ENCODE measurements at places on chromosomes 1 and 21.
A peak's percentile ranks its signal among the peaks of the same experiment; 100 is the strongest.

- no peak for DNase-seq
These were observed 160.5 kb downstream of the PLXNA2 start for GRCh38 chr1:208083715-208084085.

- DNase-seq: no peak
These were observed 32.2 kb upstream of the H6PD start for GRCh38 chr1:9202240-9202870.

- DNase-seq: no peak
These were observed 37.0 kb downstream of the SERBP1 start for GRCh38 chr1:67393240-67393639.

GRCh38 chr1:21619375-21619947 lies 49.7 kb downstream of the RAP1GAP start:
- no peak for DNase-seq

DNA sequence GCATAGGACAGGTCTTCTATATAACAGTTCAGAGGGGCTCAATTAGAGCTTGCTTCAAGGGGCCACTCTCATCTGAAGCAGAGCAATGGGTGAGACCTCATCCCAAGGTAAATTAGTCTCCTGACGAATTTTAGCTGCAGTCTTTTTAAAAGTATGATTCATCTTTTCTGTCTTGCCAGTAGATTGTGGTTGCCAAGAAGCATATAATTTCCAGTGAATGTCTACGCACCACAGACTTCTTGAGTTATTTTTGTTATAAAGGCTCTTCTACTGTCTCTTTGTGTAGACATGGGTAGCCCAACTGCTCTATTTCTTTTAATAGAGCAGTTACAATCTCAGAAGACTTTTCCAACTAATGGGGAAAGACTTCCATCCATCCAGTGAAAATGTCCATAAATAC lies 108.9 kb upstream of the FMN2 start:
- no peak for DNase-seq

DNA sequence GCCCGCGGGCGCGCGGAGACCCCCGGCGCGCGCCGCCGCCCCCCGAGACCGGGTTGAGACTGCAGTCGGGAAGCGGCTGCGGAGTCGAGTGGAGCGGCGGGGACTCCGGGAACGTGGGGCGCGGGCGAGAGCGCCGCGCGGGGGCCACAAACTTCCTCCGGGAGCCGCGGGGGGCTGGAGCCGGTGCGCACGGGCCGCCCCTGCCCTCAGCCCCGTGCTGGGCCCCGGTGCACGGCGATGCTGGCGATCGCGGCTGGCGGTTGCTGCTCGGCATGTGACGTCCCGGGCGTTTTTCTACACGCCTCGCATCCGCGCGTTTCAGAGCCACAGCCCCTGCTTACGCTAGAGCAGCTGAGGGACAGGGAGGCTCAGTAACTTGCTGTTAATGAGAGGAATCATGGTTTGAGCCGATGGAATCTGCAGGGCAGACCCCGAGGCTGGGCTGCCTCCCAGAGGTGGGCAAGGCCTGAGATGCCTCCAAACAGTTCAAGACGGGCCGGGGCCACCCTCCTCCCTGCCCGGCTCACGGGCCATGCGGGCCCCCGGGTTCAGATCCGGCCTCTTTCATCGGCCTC lies 520 bp downstream of the TMEM201 start:
- DNase-seq: no peak

DNA sequence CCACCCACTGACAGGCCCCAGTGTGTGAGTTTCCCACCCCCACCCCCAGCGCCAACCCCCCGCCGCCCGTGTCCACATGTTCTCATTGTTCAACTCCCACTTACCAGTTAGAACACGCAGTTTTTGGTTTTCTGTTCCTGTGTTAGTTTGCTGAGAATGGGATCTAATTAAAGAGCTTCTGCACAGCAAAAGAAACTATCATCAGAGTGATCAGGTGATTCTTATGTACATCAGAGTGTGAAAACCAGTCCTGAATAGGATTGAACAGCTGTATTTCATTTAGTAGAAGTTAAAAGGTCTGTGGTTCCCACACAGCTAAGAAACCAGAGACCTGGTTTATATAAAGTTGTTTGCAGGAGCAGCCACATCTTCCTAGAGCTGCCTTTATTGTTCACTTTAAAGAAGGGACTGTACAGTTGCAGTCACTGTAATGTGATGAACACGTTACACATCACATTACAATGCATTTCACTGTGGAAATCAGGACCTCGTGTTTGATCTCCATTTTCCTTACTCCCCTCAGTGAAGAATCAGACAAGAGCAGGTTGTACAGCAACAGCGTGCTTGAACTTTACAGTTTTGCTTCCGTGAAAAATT lies 1.2 kb downstream of the GBP6 start:
- DNase-seq: no peak

DNA sequence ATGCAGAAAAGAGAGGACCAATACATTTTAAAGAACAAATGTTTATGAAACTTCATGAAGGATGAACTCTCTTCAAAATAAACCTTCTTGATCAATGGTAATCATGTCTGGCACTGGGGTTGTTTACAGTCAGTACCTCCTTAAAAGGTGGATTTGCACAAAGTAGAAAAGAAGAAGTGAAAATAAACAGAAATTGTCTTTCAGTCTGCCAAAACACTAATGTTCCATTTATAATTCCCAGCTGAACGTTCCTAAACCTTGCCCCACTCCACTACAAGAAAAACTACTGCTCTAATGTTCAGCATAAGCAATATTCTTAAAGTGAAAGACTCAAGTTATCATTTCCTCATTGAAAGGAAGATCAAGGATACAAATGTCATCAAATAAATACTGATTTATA lies 86.2 kb downstream of the EIF4G3 start:
- no peak for DNase-seq

GRCh38 chr1:64421377-64421776 lies 48.6 kb upstream of the CACHD1 start:
- no peak for DNase-seq

GRCh38 chr1:210482945-210483617 lies 154.4 kb downstream of the HHAT start:
- no peak for DNase-seq

GRCh38 chr1:101846820-101847219 lies 149.9 kb downstream of the OLFM3 start:
- no peak for DNase-seq

GRCh38 chr1:157542676-157543075 lies 9.6 kb downstream of the FCRL5 start:
- no peak for DNase-seq

- DNase-seq: no peak
These were observed 63.6 kb downstream of the TMEM53 start for GRCh38 chr1:44610527-44611148.

DNA sequence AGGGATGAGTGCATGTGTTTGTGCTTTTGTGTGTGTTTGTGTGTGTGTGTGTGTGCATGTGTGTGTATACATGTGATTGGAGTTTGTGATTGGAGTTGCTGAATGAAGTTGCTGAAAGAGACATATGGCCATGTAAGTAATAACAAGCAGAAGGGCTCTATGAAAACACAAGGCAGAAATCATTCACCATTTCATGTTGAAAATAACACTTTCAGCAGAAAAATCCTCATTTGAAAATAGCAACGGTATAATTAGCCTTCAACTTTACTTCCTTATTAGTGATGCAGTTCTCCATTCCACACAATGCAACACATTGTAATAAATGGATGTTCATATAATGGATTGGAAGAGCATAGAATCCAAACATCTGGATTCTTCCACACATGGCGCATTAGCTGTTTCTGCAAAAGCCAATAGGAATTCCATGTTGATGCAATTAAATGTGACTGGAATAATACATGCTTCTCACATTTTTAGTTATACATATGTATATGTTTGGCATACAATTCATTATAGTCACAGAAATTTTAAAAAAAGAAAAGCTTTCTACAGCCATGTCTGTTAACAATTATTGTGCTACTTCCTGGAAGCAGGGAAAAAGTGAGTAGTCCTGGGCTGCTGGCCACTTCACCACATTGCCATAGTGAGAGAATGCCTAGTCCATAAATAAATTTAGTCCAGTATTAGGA lies 538.0 kb downstream of the LTN1 start:
- DNase-seq: no peak

DNA sequence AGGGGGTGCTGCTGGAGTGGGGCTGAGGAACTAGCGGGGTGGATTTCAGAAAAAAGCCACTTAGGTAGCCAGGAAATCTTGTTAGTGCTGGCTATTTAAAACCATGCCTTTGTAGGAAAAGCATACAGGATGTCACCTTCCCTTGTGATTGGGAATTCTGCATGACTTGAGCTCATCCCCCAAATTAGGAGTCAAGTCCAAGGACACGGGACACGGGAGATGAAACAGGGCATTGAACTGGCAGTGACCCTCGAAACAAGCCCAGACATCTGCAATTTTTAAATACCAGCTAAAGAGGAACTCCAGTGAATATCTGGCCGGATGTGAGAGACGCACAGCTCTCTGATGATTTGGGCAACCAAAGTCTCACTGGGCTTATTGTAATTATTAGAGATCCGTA lies 32.8 kb downstream of the C2CD2 start:
- no peak for DNase-seq

DNA sequence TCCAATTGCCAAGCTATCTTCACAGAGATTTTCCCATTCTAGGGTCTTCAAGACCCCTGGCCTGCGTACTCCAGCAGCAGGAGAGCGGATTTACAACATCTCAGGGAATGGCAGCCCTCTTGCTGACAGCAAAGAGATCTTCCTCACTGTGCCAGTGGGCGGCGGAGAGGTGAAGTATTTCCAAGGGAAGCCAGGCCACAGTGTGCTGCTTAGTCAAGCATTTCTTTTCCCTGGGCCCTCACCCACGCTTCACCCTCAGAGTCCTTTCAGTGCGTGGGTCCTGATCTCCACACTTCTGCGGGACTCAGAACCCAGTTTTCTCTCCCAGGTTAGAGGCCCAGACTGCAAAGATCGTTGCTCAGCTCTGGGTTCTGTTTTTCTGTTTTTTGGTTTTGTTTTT lies 13.1 kb downstream of the CDCA8 start:
- no peak for DNase-seq

DNA sequence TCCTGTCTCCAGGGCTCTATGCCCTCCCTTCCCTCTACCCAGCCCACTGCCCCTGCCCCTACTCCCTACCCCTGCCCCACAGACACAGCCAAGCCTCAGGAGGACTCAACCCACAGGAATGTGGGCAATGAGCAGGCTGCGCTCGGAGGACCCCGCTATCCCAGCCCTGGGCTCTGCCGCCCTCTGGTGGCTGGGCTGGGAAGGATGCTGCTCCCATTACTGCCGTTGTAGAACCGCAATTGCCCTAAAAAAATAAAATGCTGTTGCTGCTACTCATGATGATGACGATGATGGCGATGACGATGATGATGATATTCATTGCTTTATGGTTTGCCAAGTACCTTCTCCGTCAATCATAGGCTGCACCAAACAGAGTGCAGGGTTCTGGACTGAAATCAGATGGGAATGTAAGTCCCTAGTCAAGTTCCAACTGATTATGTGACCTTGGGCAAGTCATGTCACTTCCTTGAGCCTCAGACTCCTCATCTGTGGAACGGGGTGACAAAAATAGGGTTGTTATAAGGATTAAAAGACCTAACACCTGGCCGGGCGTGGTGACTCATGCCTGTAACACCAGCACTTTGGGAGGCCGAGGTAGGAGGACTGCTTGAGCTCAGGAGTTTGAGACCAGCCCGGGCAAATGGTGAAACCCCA lies 24.6 kb downstream of the ARHGEF19 start:
- DNase-seq: peak; percentile 83

GRCh38 chr1:223210788-223211120 lies 67.7 kb upstream of the TLR5 start:
- DNase-seq: no peak

- DNase-seq: no peak
These were observed at the start of gene PLA2G2E for GRCh38 chr1:19923137-19923952. PLA2G2E (minus strand) TSS chr1:19923617; CDS start chr1:19923559, 58 bp downstream.

DNA sequence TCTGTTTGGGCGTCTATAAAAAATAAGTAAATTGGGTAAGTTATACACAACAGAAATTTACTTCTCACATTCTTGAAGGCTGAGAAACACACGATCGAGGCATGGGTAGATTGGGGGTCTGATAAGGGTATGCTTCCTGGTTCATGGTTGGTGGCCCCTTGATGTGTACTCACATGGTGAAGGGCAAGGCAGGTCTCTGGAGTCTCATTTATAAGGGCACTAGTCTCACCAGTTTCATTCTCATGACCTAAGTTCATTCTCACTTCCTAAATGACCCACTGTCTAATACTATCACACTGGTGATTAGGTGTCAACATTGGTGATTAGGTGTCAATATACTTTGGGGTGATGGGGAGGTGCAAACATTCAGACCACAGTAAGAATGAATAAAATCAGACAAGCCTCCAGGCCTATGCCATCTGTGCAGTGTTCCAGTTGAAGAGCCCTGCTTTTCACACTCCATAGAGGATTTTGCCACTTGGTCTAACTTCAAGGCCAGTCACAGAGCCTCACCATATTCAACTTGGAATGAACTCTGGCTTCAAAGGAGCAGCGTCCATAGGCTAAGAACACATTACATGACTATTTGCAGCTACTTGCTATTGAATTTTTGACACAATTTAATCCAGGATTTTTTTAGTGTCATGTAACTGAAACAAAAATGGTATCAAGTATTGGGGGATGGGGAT lies 2.5 kb upstream of the GBP4 start:
- DNase-seq: no peak

- no peak for DNase-seq
These were observed 12.4 kb downstream of the FMOD start for GRCh38 chr1:203338335-203339036.

GRCh38 chr1:205480349-205480985 lies 24.0 kb upstream of the CDK18 start:
- no peak for DNase-seq

GRCh38 chr1:163870666-163871065 lies 548.9 kb downstream of the NUF2 start:
- DNase-seq: no peak

GRCh38 chr1:25487628-25488027 lies 55.8 kb upstream of the LDLRAP1 start:
- no peak for DNase-seq

GRCh38 chr1:5161372-5161771 lies 507.0 kb downstream of the AJAP1 start:
- no peak for DNase-seq

GRCh38 chr1:240310226-240310925 lies 218.7 kb downstream of the FMN2 start:
- no peak for DNase-seq

DNA sequence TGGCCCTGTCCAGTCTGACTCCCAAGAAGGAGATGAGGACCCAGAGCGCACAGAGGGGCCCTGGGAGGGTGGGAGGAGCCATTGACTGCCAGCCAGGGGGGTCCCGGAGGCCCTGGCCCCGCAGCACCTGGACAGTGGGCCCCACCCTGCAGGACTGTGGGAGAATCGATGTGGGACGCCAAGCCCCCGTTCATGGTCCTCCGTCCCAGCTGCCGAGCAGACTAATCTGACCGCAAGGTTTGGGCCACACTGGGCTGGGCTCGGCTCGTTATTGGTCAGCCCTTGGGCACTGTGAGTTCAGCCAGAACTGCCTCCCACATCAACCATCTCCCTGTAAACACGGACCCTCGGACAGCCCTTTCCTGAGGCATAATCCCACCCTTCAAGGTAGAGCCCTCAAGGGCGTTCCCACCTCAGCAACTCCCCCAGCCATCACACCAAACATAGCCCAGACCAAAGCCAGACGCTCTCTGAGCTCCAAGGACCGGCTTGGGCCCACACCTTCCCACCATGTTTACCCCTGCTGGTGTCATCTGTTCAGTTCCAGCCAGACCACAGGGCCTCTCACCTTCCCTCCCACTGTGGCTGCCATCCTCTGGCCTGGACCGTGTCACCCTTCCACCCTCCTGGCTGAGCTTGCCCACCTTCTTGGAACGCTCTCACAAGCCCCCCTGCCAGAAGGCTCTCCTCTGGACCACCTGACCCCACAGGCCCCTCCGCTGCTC lies 16.2 kb upstream of the POFUT2 start:
- peak; percentile 63 for DNase-seq
